Fibroblast of villous mesenchyme (primary cell): ENCODE measurements at places on chromosomes 12 and 14.

GRCh38 chr12:15772405-15773018, 16.7 kb downstream of the EPS8 start:
- DNase-seq: peak; percentile 40

- DNase-seq: no peak
These were observed 207.3 kb downstream of the SSPN start for GRCh38 chr12:26402648-26403047.

GRCh38 chr12:31218203-31219025, 107.5 kb downstream of the SINHCAF start:
- DNase-seq: no peak

DNA sequence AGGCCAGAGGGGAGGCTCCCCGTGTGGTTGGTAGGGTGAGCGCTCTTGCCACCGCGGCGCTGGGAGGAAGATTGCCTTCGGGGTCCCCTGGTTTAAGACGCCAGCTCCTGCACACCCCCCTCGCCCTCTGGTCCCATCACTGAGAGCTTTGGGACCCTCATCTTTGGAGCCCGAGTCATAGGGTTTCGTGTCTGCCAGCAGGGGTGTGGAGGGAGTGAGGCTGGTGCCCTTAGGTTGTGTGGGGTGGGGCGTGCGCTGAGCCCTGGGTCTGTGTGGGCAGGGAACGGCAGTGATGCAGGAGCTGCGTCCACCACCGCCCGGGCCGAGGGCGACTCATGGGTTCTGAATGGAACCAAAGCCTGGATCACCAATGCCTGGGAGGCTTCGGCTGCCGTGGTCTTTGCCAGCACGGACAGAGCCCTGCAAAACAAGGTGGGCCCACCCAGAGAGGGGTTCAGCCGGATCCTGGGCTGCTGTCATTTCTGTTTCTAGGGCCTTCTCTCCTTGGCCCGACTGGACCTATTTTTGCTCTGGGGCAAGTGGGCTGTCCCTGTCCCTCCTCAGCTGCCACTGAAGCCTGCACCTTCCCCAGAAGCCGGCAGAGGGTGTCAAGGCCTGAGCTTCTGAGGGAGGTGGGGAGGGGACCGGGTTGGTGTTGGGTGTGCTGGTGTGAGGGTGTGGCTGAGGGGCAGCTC, 12.1 kb downstream of the ACADS start:
- no peak for DNase-seq

GRCh38 chr12:74015118-74015517, 522.5 kb upstream of the ATXN7L3B start:
- no peak for DNase-seq

DNA sequence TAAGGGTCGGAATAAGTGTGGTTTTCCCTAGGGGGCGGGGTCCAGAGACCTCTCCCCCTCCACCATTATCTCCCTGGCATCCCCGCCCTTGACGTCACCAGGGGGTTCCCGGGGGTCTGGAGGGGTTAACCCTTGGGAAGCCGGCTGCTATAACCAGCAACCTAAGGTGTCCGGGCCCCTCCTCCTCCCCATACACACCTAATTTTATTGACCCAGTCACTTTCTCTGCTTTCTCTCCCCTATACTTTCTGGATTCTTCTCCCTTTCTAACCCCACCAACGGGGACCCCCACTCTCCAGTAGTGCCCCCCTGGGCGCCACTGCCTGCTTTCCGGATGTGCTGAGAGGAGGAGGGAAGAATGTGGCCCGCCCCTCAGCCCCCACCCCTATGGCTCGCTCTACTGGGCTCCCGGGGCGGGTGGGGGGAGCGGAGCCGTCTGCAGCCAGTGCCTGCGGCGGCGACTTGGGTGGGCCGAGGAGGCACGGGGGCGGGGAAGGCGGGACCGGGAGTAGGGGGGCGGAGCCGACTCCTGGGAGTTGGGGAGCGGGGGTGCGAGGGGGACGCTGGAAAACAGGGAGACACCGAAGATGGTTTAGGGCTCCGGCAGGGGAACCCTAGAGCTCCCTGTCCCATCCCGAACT, 1.8 kb downstream of the GLI1 start:
- peak; percentile 74 for DNase-seq

- no peak for DNase-seq
These were observed 33.7 kb downstream of the RASSF8 start for GRCh38 chr12:25992026-25992782.

DNA sequence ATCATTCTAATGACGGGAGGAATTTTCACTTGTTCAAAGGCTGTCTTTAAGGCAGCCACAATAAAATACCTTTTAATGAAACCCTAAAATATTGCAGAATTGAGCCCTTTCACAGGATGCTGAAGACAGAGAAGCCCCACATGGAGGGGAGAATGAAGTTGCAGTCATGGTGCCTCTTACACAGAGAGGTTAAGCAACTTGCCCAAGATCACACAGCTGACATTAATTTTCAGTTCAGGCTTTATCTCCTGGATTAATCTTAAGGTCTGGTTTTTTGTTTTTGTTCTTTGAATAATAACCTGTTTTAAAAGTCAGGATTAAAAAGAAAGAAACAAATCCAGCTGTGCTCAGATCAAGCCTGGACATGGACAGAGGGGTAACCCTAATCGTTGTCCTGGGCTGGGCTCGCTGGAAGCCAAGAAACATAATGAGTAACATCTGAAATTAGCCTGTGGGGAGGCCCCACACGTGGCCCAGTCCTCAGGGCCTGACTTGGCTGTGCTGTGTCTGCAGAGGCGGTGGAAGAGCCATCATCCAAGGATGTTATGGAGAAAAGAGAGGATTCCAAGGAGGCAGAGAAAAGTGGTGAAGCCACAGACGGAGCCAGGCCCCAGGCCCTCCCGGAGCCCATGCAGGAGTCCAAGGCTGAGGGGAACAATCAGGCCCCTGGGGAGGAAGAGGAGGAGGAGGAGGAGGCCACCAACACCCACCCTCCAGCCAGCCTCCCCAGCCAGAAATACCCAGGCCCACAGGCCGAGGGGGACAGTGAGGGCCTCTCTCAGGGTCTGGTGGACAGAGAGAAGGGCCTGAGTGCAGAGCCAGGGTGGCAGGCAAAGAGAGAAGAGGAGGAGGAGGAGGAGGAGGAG, 8.0 kb downstream of the CHGA start:
- DNase-seq: peak; percentile 8

DNA sequence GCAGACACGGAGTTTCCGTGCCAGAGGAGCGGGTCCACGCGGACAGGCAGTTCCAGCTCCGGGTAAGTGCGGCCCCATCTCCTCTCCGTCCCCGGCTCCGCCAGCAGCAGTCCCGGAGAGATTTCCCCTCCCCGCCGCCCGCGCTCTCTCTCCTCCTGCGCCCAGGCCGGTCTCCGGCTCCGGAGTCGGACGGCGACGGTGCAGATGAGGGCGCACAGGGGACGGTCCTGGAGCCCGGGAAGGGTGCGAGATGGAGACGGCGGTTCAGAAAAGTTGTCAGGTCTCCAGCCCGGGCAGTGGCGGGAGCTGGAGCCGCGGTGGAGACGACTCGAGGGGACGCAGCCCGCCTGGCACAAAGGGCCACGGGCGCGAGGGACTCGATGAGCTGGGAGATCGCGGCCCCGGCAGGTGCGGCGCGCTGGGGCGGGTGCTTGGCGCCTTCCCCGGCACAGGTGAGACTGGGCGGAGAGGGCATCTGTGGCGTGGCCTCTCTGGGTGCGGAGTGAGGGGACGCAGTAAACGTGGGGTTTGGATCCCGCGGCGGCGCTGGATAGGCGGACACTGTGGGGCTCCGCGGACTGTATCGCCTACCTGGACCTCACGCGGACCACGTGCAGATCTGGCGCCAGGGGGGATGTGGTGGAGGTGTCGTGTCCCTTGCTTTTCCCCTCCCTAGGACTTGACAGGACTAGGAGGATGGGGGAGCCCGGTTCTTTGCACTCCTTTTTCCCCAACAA, 1540.3 kb upstream of the TMEM132C start:
- DNase-seq: no peak

DNA sequence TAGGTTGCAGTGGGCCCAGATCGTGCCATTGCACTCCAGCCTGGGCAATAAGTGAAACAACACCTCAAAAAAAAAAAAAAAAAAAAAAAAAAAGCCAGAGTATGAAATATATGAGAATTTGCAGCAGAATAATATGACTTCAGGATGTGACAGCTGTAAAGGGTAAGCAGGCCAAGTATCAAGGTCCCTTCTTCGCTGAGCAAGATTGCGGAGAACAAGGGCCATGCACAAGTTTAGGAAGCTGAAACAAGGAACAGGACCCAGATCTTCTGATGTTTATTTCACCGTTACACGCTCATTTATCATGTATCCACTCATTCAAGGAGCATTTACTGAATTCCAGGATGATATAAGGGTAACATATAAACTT, 659 bp upstream of the FOXJ2 start:
- peak; percentile 21 for DNase-seq

DNA sequence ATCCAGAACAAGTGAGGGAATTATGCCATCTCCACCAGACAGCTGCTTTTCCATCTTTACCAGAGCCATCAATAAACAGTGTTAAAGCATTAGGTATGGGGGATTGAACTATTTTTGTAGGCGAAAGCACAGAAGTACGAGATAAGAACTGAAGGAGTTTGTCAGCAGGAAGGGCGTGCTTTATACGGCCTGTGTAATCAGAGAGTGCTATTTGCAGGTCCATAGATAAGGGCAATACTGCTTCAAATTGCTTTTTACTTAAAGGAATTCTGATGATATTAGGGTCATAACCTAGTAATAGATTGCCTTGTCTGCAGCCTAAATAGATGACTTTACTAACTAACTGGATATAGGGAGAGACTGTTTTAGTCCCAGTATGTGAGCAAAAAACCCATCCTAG, 20.3 kb upstream of the CLEC4E start:
- no peak for DNase-seq
